ENCODE measurements at places on chromosomes 1 and 21. TPM values are rescaled to one million over a fixed set of nuclear protein-coding genes. Genes with fewer than 3 reads are reported as not detected.
A peak's percentile ranks its signal among the peaks of the same experiment; 100 is the strongest.

Gene KRTAP19-1
- total RNA-seq: not detected

Gene FCRL3
- total RNA-seq: not detected

Gene MPL
- not detected for total RNA-seq

Gene AVPR1B
- not detected for total RNA-seq

Gene MMEL1
- total RNA-seq: 0.46 TPM

Gene BATF3
- 2.4 TPM for total RNA-seq

DNA sequence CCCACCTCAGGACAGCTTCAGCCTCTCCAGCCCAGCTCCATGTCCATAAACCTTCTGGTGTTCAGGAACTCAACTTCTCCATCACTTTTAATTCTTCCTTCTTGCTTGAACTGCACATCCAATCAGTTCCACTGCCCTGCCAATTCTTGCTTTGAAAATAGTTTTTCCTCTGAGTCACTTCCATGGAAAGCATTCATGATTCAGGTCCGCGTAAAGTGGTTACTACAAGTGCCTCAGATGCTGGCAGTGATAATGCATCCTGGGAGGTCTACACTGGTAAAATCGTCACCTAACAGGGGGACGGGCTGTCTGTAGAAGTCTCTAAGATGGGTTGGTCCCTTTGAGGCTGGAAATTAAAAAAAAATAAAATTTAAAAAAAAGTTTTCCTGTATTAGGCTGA is 25.9 kb upstream of the RCAN1 start:
- H3K36me3 ChIP-seq: no peaks in the 10 kb centered on the region
- H3K27me3 ChIP-seq: 0 out of 2 replicates have a peak, but pooled peaks cover 2% of the 10 kb centered on the region
- DNase-seq: no peak
- H3K27ac ChIP-seq: no peak overlapping the region

DNA sequence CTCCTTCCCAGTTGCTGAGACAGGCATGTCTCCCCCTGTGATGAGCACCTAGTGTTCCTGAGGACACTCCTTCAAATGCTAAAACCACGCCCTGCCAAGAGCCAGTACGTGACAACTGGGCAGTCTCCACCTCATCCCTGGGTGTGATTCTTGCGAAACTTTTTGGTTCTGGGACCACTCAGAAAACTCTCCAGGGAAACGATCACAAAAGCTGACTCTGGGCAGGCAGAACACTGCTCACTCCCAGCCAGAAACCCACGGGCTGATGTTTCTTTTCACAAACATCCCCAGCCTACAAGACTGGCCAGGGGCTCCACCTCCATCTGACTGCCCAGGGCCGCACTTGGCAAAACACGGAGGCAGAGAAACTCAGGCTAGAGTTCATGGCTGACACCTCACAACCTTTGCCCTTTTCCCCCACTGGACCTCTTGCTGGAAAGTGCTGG is 24.4 kb downstream of the DHRS3 start:
- peaks cover 81% of the 10 kb centered on the region for H3K4me1 ChIP-seq
- no peaks in the 10 kb centered on the region for H3K36me3 ChIP-seq
- H3K27ac ChIP-seq: peak overlapping the region; percentile 96
- H3K27me3 ChIP-seq: no peaks in the 10 kb centered on the region

DNA sequence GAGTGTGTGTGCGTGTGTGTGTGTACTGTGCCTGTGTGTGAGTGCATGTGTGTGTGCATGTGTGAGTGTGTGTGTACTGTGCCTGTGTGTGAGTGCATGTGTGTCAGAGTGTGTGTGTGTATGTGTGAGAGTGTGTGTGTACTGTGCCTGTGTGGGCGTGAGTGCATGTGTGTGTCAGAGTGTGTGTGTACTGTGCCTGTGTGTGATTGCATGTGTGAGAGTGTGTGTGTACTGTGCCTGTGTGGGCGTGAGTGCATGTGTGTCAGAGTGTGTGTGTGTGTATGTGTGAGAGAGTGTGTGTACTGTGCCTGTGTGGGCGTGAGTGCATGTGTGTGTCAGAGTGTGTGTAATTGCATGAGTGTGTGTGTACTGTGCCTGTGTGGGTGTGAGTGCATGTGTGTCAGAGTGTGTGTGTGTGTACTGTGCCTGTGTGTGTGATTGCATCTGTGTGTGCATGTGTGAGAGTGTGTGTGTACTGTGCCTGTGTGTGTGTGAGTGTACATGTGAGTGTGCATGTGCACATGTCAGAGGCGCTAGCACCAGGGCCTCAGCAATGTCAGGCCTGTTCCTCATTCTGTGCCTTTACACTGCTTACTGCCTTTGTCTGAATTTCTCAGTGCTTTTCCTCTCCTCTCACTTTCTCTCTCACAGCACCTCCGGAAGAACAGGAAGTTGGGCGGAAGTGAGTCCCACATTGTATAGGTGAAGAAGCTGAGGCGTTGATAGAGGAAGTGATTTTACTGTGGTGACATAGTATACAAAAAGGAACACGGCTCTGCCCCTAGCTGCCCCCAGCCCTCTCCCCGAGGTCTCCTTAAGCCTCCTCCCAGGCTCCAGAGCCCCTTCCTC is 4.9 kb downstream of the SLC5A9 start:
- H3K4me3 ChIP-seq: no peak overlapping the region
- H3K27ac ChIP-seq: no peak overlapping the region
- H3K4me1 ChIP-seq: no peaks in the 10 kb centered on the region
- DNase-seq: no peak

DNA sequence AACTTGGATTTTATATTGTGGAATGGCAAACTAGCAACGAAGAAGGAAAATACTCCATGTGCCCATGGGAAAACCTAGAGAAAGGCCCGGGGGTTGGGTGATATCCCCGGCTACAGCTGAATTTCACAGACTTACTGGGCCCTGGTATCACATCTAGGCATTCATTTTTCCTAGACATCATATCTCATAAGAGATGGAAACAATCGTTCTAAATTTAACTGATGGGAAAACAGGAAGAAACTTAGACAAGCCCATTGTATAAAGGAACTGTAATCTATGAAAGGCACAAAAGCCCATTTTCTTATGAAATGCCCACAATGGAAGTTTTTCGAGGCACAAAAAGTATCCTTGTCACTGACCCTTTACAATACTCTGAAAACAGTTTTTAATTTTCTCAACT is 407.9 kb upstream of the LYPLAL1 start:
- H3K4me1 ChIP-seq: no peaks in the 10 kb centered on the region
- peak overlapping the region; percentile 21 for H3K27ac ChIP-seq
- H3K27me3 ChIP-seq: no peaks in the 10 kb centered on the region
- no peaks in the 10 kb centered on the region for H3K36me3 ChIP-seq
- no peak overlapping the region for H3K4me3 ChIP-seq

DNA sequence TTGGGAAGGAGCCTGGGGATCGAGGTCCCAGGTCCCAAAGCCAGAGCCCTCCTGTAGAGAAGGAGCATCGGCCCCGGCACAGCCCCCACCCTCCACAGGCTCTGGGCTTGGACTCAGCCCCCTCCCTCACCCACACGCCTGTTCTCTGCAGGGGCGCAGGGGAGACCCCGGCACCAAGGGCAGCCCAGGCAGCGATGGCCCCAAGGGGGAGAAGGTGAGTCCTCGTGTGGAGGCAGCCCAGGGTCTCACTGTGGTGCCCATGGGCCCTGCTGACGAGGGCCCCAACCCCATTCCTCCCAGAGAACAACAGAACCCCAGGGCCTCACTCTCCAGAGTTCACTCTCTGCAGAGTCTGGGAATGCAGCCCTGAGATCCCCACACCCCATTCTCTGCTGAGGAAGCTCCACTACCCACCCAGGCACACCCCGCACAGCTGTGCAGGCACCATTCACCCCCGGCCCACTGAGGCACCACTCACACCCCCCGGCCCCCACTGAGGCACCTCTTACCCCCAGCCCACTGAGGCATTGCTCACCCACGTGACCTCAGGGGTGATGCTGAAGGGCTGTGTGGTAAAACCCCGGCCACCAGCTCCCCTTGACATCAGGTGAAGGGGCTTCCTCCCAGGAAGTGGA is 21.8 kb downstream of the COL6A2 start:
- no peak overlapping the region for H3K4me3 ChIP-seq
- H3K4me1 ChIP-seq: no peaks in the 10 kb centered on the region
- H3K36me3 ChIP-seq: no peaks in the 10 kb centered on the region
- H3K27me3 ChIP-seq: no peaks in the 10 kb centered on the region

DNA sequence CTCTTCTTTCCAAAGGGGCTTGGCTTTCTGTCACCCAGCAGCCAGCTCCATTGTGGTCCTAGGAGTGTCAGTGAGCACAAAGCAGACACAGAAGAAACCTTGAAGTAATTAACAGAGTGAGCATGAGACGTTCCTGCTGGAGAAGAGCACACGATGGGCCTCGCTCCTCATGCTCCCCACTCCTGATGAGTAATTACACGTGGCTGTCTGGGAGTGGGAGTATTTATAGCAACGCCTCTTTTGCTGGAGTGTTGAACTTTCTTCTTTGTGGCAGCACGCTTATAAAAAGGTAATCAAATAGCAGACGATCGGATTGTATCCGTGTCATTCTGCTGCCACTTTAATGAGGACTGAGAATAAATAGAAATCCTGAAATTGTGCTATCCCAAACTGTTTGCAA is 185.8 kb downstream of the CAMTA1 start:
- no peaks in the 10 kb centered on the region for H3K27me3 ChIP-seq
- H3K27ac ChIP-seq: no peak overlapping the region
- no peak overlapping the region for H3K4me3 ChIP-seq
- no peaks in the 10 kb centered on the region for H3K36me3 ChIP-seq
- DNase-seq: no peak
- peaks cover 3% of the 10 kb centered on the region for H3K4me1 ChIP-seq

DNA sequence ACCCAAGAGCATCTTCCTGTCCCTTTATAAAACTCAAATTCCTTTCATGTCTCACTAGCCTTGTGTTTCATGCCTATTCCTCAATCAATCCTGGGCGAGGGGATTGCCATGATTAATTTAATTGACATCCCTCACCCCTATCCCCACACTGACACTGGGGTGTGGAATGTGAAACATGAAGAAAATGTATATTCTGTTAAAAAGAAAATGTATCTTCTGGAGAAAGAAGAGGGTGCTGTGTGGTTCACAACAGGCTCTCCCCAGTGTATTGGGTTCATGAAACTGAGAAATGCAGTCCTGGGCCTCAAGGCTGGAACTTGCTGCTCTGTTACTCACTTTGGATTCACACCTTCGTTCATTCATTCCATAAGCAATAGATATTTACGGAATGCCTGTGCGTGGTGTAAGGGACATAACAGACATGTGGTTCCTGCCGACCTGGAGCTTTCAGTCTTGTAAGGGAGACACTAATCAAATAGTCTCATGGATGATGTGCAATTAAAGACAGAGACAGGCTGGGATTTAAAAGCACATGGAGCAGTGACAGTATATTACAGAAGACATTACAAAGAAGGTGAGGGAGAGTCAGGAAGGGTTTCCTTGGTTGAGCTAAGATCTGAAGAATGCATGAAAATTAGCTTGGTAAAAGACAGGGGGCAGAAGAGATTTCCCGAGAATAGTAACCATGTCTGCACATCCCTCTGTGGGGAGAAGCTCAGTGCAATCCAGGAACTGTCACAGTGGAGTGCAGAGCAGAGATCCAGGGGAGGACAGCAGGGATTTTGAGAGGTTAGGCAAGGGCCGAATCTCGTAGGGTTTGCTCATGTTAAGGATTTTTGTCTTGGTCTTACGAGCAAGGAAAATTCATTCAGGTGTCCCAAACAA is 32.1 kb downstream of the SERTAD4 start:
- H3K4me3 ChIP-seq: no peak overlapping the region
- H3K36me3 ChIP-seq: no peaks in the 10 kb centered on the region
- H3K4me1 ChIP-seq: no peaks in the 10 kb centered on the region
- no peak for DNase-seq
- H3K27me3 ChIP-seq: no peaks in the 10 kb centered on the region

GRCh38 chr21:29893687-29894086 is 46.1 kb downstream of the GRIK1 start:
- H3K36me3 ChIP-seq: no peaks in the 10 kb centered on the region
- DNase-seq: no peak
- no peak overlapping the region for H3K27ac ChIP-seq
- H3K4me3 ChIP-seq: no peak overlapping the region

GRCh38 chr1:27296773-27297291 is 25.1 kb upstream of the TMEM222 start:
- H3K4me1 ChIP-seq: peaks cover 2% of the 10 kb centered on the region
- H3K4me3 ChIP-seq: no peak overlapping the region
- H3K36me3 ChIP-seq: peaks cover 6% of the 10 kb centered on the region
- H3K27ac ChIP-seq: no peak overlapping the region
- H3K27me3 ChIP-seq: no peaks in the 10 kb centered on the region

DNA sequence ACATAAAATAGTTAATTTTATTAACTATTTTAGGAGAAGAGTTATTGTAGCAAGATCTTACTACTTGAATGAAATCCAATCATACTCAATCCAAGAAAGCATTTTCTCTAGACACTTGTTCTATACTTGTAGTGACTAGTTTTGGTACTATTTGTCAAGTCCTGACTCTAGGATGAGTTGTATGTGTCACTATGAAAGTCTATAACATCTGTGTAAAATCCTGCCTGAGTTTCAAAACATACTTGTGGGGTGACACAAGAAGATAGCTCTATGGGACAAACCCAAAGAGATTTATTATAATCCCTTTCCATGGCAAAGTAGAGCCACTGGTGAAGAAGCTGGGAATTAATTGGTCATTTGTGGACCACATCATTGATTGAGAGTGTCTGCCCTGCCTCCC is 1042.2 kb upstream of the ADGRL4 start:
- H3K36me3 ChIP-seq: no peaks in the 10 kb centered on the region
- no peak overlapping the region for H3K27ac ChIP-seq
- DNase-seq: no peak
- H3K27me3 ChIP-seq: no peaks in the 10 kb centered on the region

- no peak overlapping the region for H3K27ac ChIP-seq
- H3K4me3 ChIP-seq: no peak overlapping the region
- DNase-seq: no peak
- H3K27me3 ChIP-seq: no peaks in the 10 kb centered on the region
These were observed 52.6 kb downstream of the GNG12 start for GRCh38 chr1:67780637-67781036.

DNA sequence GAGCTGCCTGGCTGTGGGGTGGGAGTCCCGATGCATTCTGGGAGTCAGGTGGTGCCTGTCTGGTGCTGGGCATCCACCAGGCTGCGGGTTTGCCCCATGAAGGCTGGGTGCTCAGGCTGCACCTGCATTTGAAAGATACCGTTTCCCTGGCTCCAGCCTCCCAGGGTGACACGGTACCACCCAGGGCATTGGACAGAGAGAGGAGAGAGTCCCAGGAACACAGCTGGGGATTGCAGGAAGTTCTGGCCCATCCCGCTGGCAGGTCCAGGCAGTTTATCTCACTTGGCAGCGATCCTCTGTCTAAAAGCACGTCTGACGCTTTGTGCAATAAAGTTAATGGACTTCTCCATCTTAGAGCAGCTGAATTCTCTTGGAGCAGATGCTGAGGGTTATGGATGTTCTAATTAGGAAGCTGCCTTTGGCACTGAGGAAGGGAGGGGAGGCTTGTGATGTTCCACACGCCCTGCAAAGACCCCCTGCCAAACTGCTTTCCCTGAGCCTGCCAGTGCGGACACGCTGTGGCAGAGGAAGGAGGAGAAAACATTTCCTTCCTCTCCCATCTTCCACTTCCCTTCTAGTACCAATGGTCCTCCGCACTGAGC is 246.9 kb downstream of the GRIK3 start:
- no peaks in the 10 kb centered on the region for H3K36me3 ChIP-seq
- H3K4me1 ChIP-seq: no peaks in the 10 kb centered on the region
- H3K4me3 ChIP-seq: no peak overlapping the region
- no peak for DNase-seq
- H3K27me3 ChIP-seq: peaks cover 4% of the 10 kb centered on the region

- no peaks in the 10 kb centered on the region for H3K27me3 ChIP-seq
- no peaks in the 10 kb centered on the region for H3K4me1 ChIP-seq
- no peak overlapping the region for H3K4me3 ChIP-seq
These were observed 81.8 kb downstream of the KIF1B start for GRCh38 chr1:10292188-10292587.

GRCh38 chr1:13829152-13829769 is 129.3 kb downstream of the PRDM2 start:
- H3K4me1 ChIP-seq: peaks cover 3% of the 10 kb centered on the region
- H3K36me3 ChIP-seq: no peaks in the 10 kb centered on the region
- H3K27me3 ChIP-seq: no peaks in the 10 kb centered on the region
- no peak for DNase-seq
- H3K4me3 ChIP-seq: no peak overlapping the region

All from Panc1 (cell line).